Osteoblast (primary cell): ENCODE measurements at places on chromosomes 11 and 22.
A peak's percentile ranks its signal among the peaks of the same experiment; 100 is the strongest.

GRCh38 chr11:108909041-108909440 lies 244.2 kb downstream of the DDX10 start:
- no peak for DNase-seq

DNA sequence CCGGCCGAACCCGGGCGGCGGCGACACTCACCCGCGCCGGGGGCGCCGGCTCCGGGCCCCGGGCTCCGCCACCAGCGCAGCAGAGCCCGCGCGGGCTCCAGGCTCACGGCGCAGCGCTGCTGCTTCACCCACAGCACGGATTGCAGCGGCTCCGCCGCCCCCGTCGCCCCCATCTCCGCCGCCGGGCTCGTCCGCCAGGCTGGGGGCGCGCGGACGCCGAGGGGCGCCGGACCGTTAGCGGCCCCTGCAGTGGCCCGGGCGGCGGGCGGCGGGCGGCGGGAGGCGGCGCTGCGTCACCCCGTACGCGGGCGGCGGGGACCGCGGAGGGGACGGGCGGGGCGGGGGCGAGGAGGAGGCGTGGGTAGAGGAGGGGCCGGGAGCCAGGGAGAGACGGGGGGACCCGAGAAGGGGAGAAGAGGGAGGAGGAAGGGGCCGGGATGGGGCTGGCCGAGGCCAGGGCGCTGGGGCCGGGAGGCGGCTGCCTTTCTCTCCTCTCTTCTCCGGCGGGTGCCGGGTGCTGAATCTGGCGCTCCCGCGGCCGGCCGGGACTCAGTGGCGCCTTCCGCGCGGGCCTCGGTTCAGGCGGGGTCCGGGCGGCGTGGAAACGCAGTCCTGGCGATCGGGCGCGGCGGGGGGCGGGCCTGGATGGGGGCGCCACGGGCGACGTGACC lies at the start of gene CERK:
Gene CERK, minus strand, starts transcription at position 277 of the 671 bp plus-strand sequence. Its CDS starts 104 bp downstream, at position 173.
- DNase-seq, result peak; percentile 97

- no peak for DNase-seq
Observed at GRCh38 chr22:44430716-44431115, 67.3 kb downstream of the RTL6 start.

- DNase-seq, result no peak
Observed at GRCh38 chr11:114000526-114000925, 25.6 kb downstream of the HTR3A start.

DNA sequence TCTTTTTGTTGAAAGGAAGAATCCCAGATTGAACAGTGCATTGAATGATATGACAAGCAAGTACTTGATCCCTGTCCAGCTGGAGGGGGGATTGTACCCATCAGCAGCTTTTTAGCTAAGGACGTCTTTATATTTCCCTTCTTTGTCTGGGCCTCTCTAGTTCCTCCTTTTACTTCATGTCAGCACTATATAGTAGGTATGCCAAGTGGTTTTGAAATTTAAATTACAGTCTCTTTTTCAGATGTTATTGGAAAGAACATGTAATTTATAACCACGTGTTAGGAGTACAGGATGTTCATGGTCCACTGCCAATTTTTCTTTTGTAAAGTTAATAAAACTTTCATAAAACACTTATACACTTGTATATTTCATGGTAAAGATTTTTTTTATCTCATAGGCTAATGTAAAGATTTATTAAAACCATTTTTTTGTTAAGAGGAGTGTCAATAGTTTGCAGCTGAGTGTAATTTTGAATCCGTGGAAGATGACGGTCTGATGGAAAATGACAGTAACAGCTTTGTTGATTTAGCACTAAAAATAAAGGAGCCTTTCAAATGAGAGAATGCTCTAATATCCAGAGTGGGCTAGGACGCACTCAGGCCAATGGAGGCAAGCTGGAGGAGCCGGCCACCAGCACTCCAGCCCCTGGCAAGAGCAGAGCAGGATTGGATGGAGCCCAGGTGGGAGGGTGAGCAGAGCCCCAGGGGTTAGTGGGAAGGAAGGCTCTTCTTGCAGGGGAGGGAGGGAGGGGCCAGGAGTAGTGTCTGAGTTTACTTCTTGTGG lies 488.3 kb downstream of the INSC start:
- no peak for DNase-seq

- DNase-seq, result peak; percentile 91
Observed at GRCh38 chr22:32985899-32986765, 72.0 kb downstream of the SYN3 start.

DNA sequence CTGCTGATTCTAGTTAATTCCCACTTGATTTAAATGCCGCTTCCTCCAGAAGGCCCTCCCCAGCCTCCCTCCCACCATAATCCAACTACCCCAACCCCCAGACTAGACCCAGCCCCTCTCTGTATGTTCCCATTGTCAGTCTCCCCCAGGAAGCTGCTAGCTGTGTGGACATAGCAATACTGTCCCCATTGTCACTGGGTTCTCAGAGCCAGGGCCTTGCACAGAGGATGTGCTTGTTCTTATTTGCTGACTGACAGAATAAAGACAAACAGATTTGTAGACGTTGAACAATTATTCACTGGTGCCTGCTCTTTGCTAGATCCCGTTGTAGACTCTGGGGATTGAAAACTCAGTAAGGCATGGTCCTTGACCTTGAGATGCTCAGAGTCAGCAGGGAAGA lies 45.7 kb upstream of the NAV2 start:
- no peak for DNase-seq

- DNase-seq, result no peak
Observed at GRCh38 chr11:36019722-36020121, 75.9 kb downstream of the LDLRAD3 start.
